ENCODE measurements at places on chromosomes 6 and 20.

DNA sequence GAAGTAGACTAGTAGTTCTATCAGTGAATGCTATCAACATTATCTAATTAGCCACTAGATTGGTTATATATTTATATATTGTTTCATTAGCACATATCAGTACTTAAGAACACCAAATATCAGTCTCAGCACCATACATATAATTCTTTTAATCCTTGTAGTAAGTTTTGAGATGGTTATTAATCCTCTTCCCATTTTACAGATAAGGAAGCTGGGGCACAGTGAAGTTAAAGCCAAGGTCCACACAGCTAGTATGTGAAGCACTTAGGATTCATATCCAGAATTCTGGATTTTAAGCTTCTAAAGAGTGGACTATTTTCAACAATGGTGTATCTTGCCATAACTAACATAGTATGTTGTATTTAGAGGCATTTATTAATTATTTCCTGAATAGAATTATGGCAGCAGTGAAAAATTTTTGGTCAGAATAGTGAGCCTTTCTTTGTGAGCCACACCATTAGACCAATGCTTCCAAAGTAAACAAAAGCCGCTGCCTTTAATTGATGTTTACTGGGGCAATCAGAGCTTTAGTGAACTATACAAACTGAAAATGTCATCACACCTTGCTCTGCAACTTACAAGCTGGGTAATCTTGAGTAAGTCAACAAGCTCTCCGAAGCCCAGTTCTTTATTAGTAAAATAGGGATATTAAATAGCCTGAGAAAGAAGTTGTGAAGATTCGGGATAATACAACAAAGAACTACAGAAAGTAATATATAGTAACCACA is 41.9 kb upstream of the HBS1L start:
- no peak for DNase-seq

GRCh38 chr6:14664112-14664601 is 546.6 kb downstream of the CD83 start:
- peak; percentile 38 for DNase-seq

GRCh38 chr20:57680934-57681914 is 28.6 kb downstream of the PMEPA1 start:
- peak; percentile 25 for DNase-seq

DNA sequence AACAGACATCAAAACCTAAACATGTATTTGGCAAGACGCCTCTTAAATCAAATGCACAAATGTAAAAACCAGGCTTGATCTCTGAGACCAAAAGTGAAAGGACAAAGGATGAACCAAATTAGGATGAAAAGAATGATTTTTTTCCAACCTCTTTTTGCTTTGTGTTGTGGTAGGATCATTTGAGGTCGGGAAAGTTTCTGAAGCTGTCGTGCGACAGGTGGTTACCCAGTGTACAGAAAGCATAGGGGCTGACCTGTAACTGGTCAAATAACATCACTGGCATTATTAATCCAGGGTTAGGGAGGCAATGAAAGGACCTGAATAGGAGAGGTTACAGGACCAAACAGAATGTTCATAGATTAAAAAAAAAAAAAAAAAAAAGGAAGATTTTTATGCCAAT is 18.1 kb upstream of the NOL7 start:
- DNase-seq: no peak

- no peak for DNase-seq
These were observed 145.3 kb upstream of the MLN start for GRCh38 chr6:33949111-33949510.

GRCh38 chr20:63140514-63141433 is 75.2 kb downstream of the YTHDF1 start:
- DNase-seq: no peak

DNA sequence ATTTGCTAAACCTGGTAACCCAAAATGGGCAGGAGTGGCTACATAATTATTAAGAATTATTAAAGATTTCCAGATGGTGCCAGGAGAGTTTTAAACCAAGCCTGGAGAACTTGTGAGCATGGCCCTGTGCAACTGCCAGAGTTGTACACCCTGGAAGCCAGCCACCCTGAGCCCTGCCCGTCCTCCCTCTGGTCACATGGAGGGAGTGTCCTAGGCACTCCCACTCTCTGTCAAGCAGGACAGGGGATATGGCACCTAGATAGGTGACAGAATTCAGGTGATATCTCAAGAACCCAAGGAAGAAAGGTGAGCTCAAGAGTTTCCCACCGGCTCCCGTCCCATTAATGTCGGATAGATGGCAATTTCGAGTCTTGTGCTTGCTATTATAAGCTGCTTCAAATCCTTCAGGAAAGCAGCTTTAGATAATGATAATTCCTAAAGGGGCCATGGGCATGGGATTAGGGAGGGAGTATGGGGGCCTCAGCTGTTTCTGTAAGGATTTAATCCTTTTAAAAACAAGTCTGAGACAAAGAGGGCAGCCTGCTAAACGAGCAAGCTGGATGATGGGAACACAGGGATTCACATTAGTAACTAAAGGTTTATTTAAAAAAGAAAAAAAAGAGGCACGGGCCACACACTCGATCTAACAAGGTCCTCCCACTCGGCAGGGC is 169.1 kb downstream of the BMP7 start:
- no peak for DNase-seq

Data from CD4-positive, alpha-beta T cell treated with Interleukin-4 for 4 hours (primary cell).